ENCODE measurements at places on chromosomes 12 and 14.

- DNase-seq, result peak; percentile 76
Observed at GRCh38 chr12:110079477-110080400, 31.4 kb upstream of the C12orf76 start.

DNA sequence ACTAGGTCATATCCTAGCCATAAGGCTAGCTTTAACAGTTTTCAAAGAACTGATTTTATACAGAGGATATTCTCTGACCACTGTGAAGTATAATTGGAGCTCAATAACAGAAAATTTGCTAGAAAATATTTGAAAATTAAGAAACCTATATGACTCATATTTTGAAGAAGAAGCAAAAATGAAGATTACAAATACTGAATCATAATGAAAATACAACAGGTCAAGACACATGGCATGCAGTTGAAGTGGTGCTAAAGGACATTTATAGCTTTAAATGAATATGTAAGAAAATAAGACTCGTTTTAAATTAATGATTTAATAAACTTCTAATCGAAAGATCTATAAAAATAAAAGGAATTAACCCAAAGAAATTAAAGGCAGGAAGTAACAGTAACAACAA, 1234.6 kb downstream of the SLC16A7 start:
- DNase-seq, result no peak

DNA sequence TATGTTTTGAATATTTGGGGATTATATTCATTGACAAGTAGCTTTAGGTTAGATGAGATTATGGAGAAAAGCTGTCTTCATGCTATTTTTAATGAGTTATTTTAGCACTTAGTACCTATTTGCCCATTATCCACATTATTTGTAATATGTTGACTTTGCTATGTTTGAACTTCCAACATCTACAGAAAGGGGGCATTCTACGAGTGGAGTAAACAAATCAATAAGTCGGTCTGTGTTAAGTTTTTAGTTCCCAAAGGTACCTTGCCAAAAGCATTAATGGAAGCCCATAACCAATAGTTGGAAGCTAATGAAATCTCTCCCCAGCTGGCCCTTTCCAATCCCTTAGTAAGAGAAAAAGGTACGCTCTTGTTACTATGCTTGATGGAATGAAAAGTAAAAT, 250.0 kb upstream of the E2F7 start:
- DNase-seq, result no peak

GRCh38 chr14:71011479-71011878, 104.2 kb downstream of the PCNX1 start:
- DNase-seq, result no peak

DNA sequence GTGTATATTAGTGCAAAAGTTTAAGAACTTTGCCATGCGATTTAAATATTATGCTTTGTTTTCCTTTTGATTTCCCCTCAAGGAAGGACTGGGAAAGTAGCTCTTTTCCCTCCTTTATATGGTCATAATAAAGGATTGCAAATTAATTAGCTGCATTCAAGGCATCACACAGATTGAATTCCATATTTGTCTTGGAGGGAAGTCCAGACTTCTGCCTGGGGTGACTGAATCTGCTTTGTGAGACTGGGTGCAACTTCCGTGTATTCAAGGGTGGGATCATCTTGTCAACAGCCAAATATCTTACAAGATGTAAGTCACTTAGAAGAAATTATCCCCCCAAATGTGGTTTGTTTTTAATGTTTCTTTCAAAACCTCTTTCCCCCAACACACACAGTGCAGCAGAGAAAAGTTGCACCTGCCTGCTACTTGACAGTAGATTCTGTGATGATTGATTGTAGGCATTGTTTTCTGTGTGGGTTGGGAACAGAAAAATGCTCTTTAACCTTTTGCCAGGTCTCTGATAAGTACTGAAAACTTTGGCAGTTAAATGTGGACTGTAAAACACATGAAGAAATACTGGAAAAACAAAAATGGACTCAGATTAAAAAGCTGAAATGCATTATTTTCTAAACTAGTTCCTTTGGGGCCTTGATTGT, 28.4 kb downstream of the STK38L start:
- no peak for DNase-seq

GRCh38 chr12:57452937-57453509, 2.1 kb upstream of the INHBE start:
- no peak for DNase-seq

DNA sequence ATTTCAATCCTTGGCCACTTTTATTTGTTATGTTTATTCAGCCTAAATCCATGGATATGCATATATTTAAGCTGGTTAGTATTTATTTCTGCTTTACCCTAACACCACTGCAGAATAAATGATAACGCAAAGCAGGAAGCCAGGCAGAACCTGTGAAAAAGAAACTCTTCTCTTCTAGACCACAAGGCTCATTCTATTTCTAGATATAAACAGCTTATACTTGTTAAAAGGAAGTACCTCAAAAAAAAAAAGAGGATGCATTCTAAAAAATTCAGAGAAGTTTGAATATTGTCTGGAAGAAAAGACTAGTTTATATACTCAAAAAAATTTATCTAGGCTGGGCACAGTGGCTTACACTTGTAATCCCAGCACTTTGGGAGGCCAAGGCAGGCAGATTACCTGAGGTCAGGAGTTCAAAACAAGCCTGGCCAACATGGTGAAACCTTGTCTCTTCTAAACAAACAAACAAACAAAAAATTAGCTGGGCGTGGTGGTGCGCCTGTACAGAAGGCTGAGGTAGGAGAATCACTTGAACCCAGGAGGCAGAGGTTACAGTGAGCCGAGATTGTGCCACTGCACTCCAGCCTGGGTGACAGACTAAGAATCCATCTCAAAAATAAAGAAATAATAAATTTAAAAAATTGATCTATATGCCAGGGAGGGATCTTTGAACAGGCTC, 55.8 kb downstream of the GALNT4 start:
- peak; percentile 22 for DNase-seq

GRCh38 chr12:18975933-18976332, 153.6 kb upstream of the PLEKHA5 start:
- DNase-seq, result no peak

GRCh38 chr14:67487937-67488893, at the start of gene TMEM229B:
TMEM229B (minus strand) TSS chr14:67488721; CDS start chr14:67473923, 14,798 bp downstream.
- peak; percentile 91 for DNase-seq

- no peak for DNase-seq
Observed at GRCh38 chr12:25852792-25853191, 105.7 kb upstream of the RASSF8 start.

DNA sequence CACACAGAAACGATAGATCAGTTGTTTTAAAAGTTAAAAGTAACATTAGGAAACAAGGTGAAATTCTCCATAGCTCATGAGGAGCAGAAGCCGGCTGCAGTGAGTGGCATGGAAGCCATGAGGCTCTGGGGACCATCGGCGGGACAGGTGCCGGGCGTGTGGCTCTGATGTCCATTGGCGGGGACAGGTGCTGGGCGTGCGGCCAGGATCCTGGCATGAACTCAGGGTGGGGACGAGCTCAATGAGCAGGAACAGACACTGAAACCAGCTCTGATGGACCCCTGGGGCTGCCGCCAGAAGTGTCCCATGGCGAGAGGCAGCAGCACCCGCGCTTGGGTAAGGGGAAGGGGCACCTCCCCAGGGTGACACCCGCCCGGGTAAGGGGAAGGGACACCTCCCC, 75.1 kb downstream of the NOC4L start:
- no peak for DNase-seq

DNA sequence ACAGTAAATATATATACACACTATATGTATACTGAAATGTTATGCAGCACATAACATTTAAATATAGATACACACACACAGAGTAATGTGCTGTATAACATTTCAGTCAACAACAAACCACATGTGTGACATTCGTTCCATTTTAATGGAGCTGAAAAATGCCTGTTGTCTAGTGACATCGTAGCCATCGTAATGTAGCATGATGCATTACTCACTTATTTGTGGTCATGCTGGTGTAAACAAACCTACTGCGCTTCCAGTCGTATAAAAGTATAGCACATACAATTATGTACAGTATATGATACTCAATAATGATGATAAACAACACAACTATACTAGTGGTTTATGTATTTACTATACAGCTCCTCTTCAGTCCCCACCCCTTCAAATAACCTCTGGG, 119.0 kb upstream of the SLC38A4 start:
- no peak for DNase-seq

DNA sequence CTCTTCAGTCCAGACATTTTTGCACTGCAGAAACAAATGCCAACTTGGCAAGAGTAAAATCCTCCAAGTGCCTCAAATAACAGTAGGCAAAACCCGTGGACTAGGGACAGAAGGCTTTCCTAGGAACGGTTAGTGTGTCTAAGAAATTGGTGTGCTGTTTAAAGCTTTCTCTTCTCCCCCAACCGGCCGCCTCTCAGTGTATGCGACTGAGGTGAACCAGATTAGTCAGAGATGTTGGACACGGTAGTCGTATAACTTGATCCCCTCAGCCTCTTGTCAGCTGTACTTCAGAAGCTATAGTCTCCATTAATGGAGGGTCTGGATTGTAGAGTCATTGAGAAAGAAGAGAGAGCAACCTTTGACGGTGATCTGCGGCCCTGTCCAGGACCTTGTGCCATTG, 21.7 kb downstream of the PPFIBP1 start:
- DNase-seq, result no peak

DNA sequence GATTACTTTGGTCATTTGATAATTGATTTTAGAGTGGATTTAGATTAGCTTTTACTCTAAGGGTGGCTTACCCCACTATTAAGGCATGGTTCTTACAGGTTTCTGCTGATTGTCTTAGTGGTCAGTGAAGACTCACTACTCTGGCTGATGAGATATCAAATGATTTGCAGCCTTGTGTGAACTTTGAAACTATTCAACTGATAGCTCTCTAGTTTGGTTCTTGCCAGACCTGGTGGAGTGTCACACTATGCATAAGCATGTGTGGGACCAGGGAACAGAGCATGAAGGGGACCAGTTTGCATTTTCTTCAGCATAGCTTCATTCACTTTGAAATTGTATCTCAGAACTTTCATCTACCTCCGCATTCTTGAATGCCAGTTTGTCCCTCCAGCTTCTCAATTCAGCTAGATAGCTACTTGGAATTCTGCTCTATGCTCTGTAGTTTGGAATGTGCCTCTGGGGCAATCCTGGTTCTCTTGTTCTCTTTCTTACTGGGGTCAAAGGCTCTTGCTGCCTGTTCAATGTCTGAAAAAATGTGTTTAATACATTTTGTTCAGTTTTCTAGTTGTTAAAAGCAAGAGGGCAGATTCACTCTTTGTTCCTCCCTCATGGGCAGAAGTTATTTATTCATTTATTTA, 12.7 kb downstream of the SCYL2 start:
- no peak for DNase-seq

DNA sequence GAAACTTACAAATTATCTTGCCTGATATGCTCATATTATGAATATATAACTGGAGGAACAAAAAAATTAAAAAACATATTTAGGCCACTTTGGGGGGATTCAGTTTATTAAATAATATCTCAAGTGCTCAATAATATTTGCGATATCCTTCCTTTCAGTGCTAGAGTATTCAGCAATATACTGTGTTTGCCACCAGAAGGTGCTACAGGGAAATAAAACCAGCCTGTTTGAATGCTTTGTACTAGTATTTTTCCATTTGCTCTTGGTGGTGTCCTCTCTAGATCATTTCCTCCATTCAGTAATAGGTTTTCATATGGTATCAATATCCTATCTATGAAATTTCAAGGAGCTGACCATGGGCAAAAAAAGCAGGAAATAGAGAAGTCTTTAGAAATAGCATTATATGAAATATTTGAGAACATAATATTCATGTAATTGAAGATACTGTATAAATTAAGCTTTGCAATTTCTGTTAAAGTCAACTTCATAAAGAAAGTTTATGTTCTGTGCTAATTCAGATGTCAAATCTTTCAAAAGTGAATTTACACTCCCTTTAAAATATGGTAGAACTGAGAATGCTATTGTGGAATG, 106.2 kb upstream of the NAV3 start:
- DNase-seq, result no peak

DNA sequence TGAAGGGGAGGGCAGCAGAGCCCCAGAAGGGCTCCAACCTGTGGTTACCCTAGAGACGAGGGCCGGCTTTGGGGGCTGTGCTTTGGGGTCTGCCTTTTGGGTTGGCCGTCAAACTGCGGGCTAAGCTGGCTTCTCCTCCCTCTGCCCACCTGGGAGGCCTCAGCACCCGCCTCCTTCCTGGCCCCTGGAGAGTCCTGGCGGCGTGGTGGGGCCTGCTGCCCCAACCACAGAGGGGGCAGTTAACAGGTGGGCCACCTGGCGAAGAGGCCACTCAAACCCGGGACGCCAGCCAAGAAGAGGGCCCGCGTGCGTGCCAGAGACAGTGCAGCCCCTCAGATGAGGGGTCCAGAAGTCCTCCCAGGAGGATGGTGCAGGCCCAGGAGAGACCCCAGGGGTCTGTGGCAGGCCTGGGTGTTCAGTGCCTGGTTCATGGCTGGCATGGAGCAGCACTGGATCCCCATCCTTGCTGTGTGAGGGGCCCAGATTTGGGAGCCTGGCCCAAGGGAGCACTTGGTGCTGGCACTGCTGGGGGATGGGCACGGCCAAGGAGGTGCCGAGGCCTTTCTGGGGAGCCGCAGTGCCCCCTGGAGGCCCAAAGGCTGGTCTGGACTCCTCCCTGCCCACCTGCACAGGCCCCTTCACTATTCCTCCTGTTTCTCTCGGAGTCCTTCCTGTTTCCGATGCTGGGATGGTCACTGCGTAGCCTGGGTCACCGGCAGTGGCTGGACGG, 48.8 kb downstream of the LRCOL1 start:
- DNase-seq, result peak; percentile 76

GRCh38 chr12:102426599-102427542, 53.5 kb downstream of the IGF1 start:
- no peak for DNase-seq

DNA sequence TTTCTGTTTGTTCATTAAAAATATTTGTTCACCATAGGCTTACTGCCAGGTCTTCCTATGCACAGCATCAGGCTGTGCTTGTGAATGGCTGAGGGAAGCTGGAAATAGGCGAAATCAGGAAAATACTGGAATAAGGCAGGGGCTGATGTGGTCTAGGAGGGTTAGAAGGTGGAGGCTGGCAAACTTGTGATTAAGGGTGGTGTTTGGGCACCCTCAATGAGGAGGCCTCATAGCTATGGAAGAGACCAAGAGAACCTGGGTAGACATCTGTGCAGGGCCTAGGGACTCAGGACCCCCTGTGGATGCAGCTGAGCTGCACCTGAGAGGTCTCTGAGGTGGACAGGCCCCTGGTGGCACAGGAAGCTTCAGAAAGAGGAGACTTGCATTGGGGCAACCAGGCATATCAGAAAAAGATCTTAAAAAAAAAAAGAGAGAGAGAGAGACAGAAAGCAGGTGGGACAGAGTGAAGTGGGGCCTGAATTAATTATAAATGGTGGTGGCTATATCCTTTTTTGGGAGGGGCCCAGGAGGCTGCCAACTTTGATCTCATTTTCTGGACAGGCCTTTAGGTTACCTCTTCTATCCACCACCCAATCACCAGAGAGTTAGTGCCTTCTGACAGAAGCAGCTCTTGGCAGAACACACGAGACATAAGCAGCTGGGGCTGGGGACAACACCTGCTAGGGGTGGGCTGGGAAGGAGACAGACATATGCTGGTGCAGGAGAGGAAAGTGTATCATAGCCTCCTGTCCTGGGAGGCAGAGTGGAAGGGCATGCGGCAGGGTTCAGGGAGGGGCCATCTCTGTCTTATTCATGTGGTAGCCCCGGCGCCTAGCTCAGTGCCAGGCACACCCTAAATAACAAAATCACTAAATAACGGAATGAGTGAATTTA, 46.7 kb upstream of the ATP23 start:
- DNase-seq, result no peak
